Stimulated activated CD4-positive, alpha-beta T cell treated with anti-CD3 and anti-CD28 coated beads, Interleukin-1b, Interleukin-23, amount 100 ng/mL, for 4 hours (primary cell): ENCODE measurements at places on chromosomes 5 and 9.

GRCh38 chr5:169171515-169171914 lies 129.4 kb downstream of the SLIT3 start:
- DNase-seq, result no peak

DNA sequence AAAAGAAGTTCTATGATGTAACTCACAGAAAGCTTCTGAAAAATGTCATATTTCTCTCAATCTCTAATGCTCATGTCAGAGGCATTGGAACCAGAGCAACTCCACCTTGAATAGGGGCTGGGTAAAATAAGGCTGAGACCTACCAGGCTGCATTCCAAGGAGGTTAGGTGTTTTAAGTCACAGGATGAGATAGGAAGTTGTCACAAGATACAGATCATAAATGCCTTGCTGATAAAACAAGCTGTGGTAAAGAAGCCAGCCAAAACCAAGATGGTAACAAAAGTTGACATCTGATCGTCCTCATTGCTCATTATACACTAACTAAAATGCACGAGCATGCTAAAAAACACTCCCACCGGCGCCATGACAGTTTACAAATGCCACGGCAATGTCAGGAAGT lies 411.1 kb upstream of the GRIA1 start:
- DNase-seq, result no peak

- no peak for DNase-seq
Observed at GRCh38 chr9:108142504-108143201, 653.1 kb upstream of the KLF4 start.

GRCh38 chr5:97476852-97477534 lies 293.9 kb upstream of the RIOK2 start:
- DNase-seq, result no peak

- no peak for DNase-seq
Observed at GRCh38 chr9:137435980-137436760, 5.0 kb downstream of the ENTPD8 start.

DNA sequence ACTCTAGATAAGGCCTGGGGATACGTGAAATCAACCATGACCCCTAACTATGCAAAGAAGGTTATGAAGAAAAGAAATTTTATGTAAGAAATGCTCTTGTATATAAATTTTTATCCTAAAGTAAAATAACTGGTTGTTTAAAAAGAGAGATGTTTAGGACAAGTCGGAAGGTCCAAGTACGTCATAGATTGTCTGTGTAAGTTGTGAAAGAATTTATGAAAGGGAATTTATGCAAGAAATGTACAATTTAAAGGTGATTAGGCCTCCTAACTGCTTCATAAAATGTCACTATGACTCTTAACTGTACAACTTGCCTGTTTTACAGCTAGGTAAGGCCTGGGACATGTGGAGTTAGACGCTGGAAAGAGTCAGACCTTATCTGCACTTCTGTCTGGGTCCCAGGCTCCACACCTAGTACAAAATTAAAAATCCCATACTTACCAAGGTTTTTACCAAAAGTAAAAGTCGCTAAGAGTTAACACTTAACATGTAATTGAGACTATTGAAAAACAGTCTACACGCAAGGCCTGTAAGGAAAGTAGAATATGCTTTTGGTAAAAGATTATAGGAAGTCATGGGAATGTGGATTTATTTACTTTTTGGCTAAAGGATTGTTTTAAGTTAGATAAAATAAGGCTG lies 77.4 kb downstream of the KIAA0825 start:
- DNase-seq, result no peak
